ENCODE measurements at places on chromosomes 3 and 15.

- DNase-seq: no peak
Measured at GRCh38 chr3:148366743-148367410, 330.8 kb upstream of the AGTR1 start.

GRCh38 chr3:44561076-44561475, 6.1 kb downstream of the ZKSCAN7 start:
- no peak for DNase-seq

GRCh38 chr3:25038922-25039321, 389.1 kb upstream of the RARB start:
- no peak for DNase-seq

DNA sequence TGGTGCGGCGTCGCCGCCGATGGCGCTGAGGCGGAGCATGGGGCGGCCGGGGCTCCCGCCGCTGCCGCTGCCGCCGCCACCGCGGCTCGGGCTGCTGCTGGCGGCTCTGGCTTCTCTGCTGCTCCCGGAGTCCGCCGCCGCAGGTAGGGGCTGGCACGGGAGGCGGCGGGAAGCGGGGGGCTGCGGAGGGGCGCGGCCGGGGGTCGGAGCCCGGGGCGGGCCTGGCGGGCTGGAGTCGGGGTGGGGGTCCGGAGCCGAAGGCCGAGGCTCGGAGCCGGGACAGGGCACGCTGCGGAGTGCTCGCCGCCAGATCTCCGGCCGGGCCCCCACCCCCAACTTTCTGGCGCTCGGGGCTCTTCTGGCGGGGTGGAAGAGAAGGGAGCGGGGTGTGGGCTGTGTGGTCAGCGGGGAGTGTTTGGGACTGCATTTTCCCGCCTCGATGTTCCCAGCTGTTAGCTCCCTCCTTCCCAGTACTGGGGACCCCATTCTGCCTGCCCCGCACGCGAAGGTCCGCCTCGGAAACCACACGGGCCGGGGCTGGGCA, 299 bp downstream of the TYRO3 start:
- DNase-seq: no peak

DNA sequence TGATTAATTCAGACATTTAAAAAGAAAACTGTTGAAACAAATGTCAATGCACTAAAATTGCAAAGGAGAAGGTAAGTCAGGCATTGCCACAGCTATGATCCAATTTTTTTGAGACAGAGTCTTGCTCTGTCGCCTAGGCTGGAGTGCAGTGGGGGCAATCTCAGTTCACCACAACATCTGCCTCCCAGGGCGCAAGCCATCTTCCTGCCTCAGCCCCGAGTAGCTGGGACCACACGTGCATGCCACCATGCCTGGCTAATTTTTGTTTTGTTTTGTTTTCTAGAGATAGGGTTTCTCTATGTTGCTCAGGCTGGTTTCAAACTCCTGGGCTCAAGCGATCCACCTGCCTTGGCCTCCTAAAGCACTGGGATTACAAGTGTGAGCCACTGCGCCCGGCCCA, 117.6 kb downstream of the FMN1 start:
- no peak for DNase-seq

- DNase-seq: no peak
Measured at GRCh38 chr3:34948517-34948916, 690.8 kb upstream of the ARPP21 start.

- no peak for DNase-seq
Measured at GRCh38 chr3:126995254-126995780, 12.4 kb downstream of the PLXNA1 start.

GRCh38 chr15:20409247-20409646, 132.4 kb downstream of the GOLGA6L6 start:
- no peak for DNase-seq

GRCh38 chr3:125062904-125063618, 7.3 kb upstream of the HEG1 start:
- peak; percentile 96 for DNase-seq
